Epithelial cell of umbilical artery (primary cell): ENCODE measurements at places on chromosomes 7 and 10. TPM values are rescaled to one million over a fixed set of nuclear protein-coding genes. Genes with fewer than 3 reads are reported as not detected.

Gene PPP1R3C
- total RNA-seq = 1.9 and 5.9 TPM in 2 replicates

Gene LRRTM3
- not detected in 2 replicates for total RNA-seq

Gene CTBP2
- total RNA-seq = 62.7 and 73.4 TPM in 2 replicates

Gene OR2A12
- total RNA-seq = not detected in 2 replicates

Gene FFAR4
- not detected in 2 replicates for total RNA-seq

Gene GHRHR
- not detected in 2 replicates for total RNA-seq

Gene OPN1SW
- not detected in 2 replicates for total RNA-seq

Gene PRKRIP1
- 10.4 and 18.5 TPM in 2 replicates for total RNA-seq

Gene OR2A5
- not detected in 2 replicates for total RNA-seq

Gene ZCCHC24
- 1.9 and 2.7 TPM in 2 replicates for total RNA-seq

Gene CTTNBP2
- total RNA-seq = 0.32 and 0.61 TPM in 2 replicates

Gene MUC12
- total RNA-seq = not detected in 2 replicates

Gene ATP5F1C
- 382 and 408 TPM in 2 replicates for total RNA-seq

Gene EPO
- not detected in 2 replicates for total RNA-seq

Gene SPACDR
- total RNA-seq = 0.30 and 0.32 TPM in 2 replicates

Gene SPAM1
- not detected in 2 replicates for total RNA-seq

Gene SUN3
- not detected in 2 replicates for total RNA-seq

Gene JAKMIP3
- total RNA-seq = under 0.01 TPM in 1 of 2 replicates, not detected in the other

Gene EFCAB10
- 0.32 TPM in 1 of 2 replicates, not detected in the other for total RNA-seq

Gene CLDN3
- total RNA-seq = 0.30 and 0.32 TPM in 2 replicates

Gene MKI67
- total RNA-seq = 10.7 and 17.5 TPM in 2 replicates

Gene PLEKHS1
- not detected in 2 replicates for total RNA-seq

Gene SFTPA1
- total RNA-seq = not detected in 2 replicates

Gene HOXA9
- 28.9 and 31.8 TPM in 2 replicates for total RNA-seq

Gene EVX1
- not detected in 2 replicates for total RNA-seq

Gene BBS9
- 11.4 and 15.8 TPM in 2 replicates for total RNA-seq

Gene SLC29A4
- 0.46 and 2.6 TPM in 2 replicates for total RNA-seq

Gene CEP55
- total RNA-seq = 45.8 and 60.8 TPM in 2 replicates

Gene WNT8B
- total RNA-seq = not detected in 2 replicates

Gene MMP21
- under 0.01 TPM in 1 of 2 replicates, not detected in the other for total RNA-seq

Gene PDE6C
- total RNA-seq = not detected in 2 replicates

Gene MRPS24
- 85.0 and 89.0 TPM in 2 replicates for total RNA-seq

Gene TEX36
- total RNA-seq = not detected in 2 replicates

Gene UTF1
- not detected in 2 replicates for total RNA-seq

Gene ANKRD30A
- total RNA-seq = not detected in 2 replicates
